ENCODE measurements at places on chromosomes 16 and 17. TPM values are rescaled to one million over a fixed set of nuclear protein-coding genes. Genes with fewer than 3 reads are reported as not detected.

The PIP4K2B gene
- total RNA-seq, result 29.3 TPM

The C1QBP gene
- total RNA-seq, result 85.3 TPM

The NPIPB13 gene
- total RNA-seq, result 3.5 TPM

The KRTAP9-2 gene
- total RNA-seq, result not detected
